Stimulated activated CD8-positive, alpha-beta memory T cell treated with anti-CD3 and anti-CD28 coated beads, Interleukin-2, amount 100 ng/mL, for 1 hour (primary cell): ENCODE measurements at places on chromosomes 4 and X.

DNA sequence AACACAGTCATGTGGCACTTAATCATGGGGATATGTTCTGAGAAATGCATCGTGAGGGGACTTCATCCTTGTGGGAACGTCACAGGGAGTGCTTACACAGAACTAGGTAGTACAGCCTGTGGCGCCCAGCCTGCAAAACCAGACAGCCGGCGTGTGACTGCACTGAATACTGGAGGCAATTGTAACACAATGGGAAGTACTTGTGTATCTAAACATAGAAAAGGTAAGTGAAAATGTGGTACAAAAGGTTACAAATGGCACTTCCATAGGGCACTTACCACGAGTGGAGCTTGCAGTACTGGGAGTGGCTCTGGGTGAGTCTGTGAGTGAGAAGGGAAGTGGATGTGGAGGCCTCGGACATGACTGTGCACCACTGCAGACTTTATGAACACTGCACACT is 5.2 kb downstream of the TLR3 start:
- DNase-seq = no peak

DNA sequence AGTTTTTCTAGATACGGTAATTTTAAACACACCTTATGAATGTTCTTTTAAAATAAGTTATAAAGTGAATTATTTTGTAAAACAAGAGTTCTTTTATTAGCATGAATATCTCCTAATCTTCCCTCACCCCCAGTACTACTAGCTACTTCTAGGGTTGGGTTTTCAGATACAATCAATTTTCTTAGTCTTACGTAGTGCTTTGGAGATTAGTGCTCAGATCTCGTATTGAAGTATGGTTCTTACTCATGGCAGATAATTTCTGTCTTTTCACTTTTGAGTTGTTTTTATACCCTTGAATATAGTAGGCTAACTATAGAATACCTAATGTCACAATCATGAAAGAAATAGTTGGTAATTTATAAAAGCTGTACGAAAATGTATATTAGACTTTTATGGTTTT is 43.2 kb downstream of the CDKL5 start:
- no peak for DNase-seq

DNA sequence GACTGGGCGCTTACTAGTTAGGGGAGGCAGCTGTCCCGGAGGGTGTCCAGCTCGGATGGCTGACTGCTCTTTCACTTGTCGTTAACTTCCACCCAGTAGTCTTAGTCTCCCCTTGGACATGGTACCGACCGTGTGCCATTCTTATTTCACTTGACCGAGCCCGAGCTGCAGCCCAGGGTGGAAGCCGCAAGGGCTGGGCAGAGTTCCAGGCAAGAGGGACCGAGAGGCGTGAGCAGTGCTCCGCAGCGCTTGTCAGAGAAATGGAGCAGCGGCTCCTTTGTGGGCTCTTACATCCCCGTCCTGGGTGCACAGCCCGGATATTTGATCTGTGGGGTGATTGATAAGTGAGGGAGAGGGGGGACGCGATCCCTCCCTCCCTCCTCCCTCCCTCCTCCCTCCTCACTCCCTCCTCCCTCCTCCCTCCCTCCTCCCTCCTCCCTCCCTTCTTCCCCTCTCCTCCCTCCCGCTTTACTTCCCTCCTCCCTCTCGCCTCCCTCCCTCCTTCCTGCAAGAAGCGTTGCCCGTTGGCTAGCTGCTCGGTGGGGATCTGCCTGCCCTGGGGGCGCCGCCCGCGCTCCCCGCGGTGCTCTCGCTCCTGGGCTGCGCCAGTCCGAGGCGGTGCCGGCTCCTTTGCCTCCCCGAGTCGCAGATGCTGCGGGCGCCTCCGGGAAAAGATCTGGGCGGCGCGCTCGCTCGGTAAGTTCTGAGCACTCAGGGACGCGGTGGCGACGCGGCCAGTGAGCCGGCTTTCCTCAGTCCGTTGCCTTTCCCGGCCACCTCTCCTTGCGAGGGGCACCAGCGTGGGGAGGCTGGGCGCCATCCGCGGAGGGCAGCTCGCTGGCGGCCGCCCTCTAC is at the start of gene SLITRK2:
SLITRK2 (plus strand) TSS at position 499 of the 855 bp plus-strand sequence. CDS start 4,597 bp downstream, outside the sequence.
- no peak for DNase-seq

DNA sequence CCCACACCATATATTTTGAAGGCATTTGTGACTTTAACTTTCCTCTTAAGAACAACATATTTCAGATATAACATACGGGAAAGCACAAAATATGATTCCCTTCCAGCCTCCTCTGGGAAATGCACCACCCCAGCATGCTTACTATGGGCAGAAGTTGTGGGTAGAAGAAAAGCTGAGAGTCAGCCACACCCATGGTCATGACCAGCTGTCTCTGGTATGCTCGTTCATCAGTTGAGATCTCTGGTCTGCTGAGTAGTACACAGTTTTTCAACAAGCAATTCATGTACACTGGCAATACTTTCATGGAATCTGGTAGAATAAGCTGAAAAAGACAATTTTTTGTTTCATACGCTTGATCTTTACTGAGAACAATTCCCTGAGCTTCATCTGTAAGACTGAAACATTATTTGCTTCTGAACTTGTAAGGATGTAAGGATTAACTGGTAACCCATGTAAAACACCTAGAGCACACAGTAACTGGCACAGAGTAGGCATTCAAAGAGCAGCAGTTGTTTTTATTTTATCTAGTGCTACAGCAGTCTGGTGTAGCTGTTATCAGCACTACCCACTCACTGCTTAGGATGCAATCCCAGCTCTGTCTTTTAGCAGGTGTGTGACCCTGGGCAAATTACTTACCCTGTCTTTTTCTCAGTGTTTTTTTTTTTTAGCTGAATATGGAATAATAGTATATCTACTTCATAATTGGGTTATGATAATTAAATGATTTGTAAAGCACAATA is 47.6 kb downstream of the METTL14 start:
- DNase-seq = no peak

DNA sequence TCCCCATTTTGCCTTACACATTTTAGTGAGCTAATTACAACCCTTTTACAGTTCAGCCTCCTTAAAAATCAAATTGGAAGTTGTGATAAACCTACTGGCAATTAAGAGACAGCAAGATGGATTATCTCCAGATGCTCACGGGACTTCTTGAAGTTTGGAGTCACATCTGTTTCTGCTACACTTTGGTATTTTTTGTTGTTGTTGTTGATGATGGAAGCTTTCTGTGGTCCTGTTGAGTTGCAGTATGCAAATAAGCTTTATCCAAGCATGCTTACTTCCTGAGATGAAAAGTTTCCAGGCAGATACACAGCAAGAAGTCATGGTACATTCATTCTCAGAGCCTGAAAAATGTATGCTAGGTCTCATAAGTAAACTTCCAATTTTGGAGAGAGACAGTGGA is 670.0 kb upstream of the AMOT start:
- no peak for DNase-seq
